ENCODE measurements at places on chromosomes 1 and 21.
A peak's percentile ranks its signal among the peaks of the same experiment; 100 is the strongest.

DNA sequence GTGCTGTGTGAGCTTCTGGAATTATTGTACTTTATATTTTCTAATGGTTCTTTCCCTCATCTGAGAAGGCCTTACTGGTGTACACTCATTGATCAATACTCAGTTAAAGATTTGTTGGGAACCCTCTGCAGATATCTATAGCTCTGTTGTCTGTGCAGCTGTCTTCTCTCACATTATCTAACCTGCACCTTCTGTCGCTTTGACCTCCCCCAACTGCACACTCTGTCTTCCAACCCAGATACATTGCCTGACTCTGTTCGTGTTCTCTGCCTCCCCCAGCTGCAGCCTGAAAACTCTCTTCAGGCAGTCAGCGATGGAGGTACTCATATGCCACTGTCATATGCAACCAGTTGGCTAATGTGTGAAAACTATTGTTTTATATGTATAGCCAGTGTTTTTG is 334.3 kb downstream of the NCAM2 start:
- no peak for DNase-seq

DNA sequence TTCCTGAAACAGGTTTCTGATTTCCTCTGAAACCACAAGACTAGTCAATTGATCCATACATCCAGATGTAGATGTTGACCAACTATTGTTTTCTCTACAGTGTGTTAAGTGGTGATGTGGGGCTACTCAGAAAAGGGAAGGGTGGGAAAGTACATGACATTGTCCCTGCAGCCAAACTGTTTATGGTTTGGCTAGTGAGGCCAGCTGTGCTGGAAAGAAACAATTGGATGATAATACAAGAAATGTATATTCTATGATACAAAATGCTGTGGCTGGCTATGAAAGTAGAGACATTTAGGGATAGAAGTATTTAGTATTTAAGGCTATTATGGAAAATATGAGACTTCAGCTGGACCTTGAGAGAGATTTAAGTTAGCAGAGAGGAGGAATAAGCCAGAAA is 244.5 kb downstream of the ADGRL2 start:
- DNase-seq, result no peak

- DNase-seq, result no peak
These were observed 322.5 kb upstream of the ADGRL2 start for GRCh38 chr1:81478219-81478618.

- DNase-seq, result no peak
These were observed 42.6 kb downstream of the AHDC1 start for GRCh38 chr1:27561124-27561899.

DNA sequence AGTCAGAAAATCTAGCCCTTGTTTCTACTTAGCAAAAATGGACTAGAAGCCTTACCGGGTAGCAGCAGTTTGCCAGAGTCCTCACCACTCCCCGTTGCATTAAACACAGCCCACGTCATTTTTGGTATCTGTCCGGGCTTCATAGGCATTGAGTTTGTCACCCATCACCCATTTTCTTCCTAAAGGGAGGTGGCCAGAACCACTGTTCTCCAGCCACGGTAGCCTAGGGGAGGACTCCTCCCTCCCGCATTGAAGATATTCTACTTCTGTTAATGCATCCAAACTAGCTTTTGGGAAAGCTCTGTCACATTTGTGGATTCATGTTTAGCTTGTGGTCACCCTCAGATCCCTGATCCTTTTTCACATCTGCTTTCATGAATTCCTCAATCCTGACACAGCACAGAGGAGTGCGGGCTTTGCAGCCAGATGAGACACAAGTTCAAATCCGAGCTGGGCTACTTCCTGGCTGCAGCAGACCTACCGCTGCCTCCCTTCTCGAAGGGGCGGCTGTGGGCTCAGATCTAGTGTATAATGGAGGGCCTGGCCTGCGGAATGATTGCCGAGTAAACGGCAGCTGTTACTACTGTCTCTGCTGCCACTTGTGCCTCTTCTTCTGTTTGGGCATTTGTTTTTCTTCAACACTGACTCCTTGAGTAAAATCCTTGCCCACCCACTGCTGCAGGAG is 63.2 kb upstream of the EFHD2 start:
- DNase-seq, result no peak

GRCh38 chr1:159171688-159172501 is 480 bp downstream of the CADM3 start:
- no peak for DNase-seq

- no peak for DNase-seq
These were observed 32.9 kb upstream of the TTLL7 start for GRCh38 chr1:84031802-84032327.

- DNase-seq, result no peak
These were observed 149.3 kb downstream of the MRPL39 start for GRCh38 chr21:25457946-25458345.

GRCh38 chr21:26801498-26801897 is 43.7 kb downstream of the ADAMTS1 start:
- DNase-seq, result no peak

DNA sequence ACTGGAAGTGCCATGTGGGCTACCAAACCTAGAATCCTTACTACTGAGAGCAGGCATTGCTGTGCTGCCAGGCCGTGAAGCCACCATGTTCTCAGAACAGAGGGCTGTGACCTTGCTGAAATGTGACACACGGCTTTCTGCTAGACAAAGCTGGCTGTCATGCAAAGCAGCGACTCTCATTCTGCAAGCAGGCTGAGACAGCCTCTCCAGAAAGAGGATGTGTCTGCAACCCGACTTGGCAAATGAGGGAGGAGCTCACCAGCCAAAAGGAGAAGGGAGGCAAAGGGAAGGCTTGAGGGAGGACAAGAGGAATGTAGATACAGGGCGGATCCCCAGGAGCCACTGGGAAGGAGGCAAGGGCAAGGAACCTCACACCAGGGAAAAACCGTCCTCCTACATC is 85.7 kb upstream of the KRTAP19-8 start:
- DNase-seq, result no peak

DNA sequence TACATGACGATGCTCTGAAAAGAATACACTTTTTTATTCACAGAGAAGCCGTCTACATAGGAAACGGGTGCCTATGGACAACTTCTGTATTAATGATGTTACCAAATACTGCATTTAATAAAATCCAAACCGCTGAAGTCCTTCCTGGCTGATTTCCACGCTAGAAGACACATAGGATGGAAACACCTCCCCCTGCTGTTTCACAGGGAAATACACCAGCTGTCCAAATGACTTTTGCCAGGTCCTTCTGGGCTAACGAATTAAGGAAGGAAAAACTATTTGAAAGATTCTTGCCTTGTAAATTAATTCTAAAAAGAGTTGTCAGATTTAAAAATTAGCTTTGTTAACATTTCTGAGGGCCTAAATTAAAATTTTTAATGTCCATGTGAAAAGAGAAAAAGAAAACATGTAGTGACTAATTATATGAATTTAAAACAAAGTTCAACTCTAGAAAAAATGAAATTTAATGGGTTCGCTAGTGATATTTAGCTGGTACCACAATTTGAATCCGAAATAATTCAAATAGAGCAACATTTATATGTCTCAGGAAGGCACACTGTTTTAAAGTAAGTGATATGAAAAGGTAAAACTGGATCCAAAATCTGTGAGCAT is 146.0 kb downstream of the RERE start:
- DNase-seq, result no peak

GRCh38 chr1:32066489-32066873 is 6.3 kb upstream of the TMEM39B start:
- no peak for DNase-seq

- DNase-seq, result no peak
These were observed 363.0 kb downstream of the SETD4 start for GRCh38 chr21:35697321-35697808.

DNA sequence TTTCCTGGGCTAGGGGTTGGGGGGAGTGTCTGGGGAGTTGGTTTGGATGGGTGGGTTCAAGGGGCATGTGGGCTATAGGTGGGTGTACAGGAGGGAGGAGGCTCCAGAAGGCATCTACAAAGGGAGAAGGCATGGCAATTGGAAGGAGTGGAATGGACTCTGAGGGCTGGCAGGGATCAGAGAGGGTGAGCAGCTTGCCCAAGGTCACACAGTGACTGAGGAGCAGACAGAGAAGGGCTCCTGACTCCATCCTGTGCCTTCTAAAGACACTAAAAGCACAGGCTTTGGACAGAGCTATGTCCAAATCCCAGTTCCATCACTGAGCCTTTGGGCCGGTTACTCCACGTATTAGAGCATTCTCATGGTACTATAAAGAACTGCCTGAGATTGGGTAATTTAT is 151.8 kb downstream of the PTPRU start:
- DNase-seq, result no peak

DNA sequence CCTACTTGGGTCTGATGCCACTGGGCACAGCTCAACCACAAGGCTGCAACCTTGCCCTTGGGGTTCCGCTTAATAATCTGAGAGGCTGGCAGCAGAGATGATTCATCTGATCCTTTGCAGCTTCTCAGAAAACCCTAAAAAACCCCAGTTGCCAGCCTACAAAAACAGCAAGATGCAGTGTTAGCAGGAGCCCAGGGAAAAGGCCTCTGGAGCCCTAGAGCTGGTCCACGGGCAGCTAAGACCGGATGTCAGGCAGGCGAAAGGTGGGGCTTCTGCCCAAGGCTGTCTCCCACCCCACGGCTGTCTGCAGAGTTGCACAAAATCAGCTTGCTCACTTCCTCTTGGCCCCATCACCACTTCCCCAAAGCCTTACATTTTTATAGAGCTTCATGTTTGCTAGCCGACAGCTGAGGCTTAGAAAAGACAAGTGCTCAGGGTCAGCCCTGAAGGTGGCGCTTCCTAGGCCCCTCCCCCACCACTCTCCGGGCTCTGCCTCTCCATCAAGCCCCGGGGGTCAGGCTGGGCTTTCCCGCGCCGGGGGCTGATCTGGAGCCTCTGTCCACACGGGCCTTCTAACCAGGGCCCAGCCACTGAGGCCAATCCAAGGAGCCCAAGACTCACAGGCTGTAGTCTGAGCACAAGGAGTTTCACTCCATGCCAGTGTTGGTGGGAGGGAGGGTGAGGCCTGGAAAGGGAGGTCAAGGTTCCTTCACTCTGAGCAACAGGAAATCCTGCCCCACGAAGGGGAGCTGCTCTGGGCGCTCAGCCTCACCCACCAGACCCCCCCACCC is 4.2 kb upstream of the ADORA3 start:
- DNase-seq, result peak; percentile 30

- no peak for DNase-seq
These were observed 56.3 kb downstream of the MORN1 start for GRCh38 chr1:2334883-2335534.
